ENCODE measurements at places on chromosomes 1 and 21. TPM values are rescaled to one million over a fixed set of nuclear protein-coding genes. Genes with fewer than 3 reads are reported as not detected.

DNA sequence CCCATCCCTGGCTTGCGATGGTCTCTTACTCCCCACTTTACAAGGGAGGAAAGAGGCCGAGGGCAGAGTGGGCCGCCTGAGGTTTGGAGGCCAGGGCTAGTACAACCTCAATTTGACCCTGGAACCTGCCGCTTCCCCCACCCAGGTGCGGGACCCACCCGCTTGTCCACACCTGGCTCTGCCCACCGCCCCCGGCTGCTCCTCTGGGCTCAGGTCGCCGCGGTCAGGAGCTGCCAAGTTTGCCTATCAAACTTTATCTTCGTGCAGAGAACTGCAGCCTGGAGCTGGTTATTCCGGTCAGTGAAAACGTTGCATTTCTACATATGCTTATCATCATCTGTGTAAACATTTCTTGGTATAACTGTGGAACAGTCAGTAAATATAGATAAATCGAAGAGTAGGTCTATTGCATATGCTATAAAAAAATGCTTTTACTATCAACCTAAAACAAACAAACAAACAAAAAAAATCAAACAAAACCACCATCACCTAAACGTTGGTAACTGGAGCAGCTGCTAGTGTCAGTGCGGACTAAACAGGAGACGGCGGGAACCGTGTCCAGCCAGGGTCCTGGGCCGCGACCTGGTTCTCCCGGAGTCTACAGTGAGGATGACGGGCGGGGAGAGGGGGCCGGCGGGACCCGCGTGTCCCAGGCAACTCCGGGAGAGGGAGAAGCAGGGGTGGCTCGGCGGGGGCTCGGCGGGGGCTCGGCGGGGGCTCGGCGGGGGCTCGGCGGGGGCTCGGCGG lies 906 bp upstream of the ADARB1 start:
- peak; percentile 26 for DNase-seq

- DNase-seq: peak; percentile 2
Measured at GRCh38 chr1:158793604-158794003, 12.6 kb upstream of the OR6N2 start.

DNA sequence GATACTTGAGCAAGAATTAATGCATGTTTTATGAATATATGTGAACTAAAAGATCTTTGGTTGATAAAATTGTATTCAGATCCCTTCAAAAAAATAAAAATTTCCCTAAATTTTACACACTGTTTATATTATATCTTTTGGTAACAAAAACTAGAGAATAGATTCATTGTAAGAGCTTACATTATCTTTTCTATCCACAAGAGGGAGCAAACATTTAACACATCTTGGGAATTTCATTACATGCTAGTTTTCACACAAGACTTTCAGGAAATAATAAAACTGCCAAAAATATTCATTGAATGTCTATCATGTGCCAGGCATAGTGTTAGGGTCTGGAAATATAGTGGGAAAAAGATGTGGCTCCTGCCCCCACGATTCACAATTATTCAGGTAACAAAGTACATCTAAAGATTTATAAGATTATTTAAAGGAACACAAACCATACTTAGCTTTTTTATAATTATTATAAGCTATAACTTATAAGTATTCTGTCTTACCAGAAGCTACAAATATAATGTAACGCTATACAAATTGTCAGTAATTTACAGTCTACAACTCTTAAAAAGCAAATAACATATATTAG lies 30.6 kb downstream of the FAF1 start:
- peak; percentile 52 for DNase-seq

CYP4A22 gene
- total RNA-seq: not detected

G0S2 gene
- total RNA-seq: 1.9 TPM

C1orf226 gene
- total RNA-seq: 4.2 TPM
